Fibroblast of skin of left biceps (primary cell): ENCODE measurements at places on chromosomes 1 and 21.

- DNase-seq = no peak
Measured at GRCh38 chr1:154719586-154720327, 111.8 kb upstream of the ADAR start.

DNA sequence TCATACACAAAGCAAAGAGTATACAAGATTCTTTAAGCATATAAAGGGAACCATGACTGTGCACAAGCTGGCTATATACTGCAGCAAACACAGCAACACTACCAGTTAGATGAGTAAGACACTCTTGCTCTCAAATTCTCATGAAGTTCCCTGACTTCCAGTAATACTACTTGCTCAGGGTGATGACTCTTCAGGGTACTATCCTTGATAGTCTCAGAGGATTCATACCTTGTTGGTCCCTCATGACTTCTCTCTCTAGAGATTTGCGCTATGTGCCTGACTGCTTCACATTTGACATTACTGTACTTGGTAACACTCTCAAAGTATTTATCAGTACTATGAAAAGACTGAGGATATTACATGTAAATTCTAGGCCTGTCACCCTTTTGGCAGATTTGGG is 159.8 kb upstream of the ZRANB2 start:
- DNase-seq = no peak

DNA sequence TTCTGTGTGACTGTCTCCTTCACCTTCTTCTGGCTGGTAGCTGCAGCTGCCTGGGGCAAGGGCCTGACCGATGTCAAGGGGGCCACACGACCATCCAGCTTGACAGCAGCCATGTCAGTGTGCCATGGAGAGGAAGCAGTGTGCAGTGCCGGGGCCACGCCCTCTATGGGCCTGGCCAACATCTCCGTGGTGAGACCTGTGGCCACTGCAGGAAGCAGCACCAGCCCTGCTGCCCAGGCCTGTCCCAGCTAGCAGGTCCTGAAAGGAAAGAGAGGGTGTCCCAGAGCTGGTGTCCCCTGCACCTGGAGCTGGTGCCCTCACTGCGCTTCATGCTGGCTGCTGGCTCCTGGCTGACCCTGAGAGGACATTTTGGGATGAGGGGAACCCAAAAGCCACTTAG is 5.9 kb upstream of the ATXN7L2 start:
- DNase-seq = no peak

DNA sequence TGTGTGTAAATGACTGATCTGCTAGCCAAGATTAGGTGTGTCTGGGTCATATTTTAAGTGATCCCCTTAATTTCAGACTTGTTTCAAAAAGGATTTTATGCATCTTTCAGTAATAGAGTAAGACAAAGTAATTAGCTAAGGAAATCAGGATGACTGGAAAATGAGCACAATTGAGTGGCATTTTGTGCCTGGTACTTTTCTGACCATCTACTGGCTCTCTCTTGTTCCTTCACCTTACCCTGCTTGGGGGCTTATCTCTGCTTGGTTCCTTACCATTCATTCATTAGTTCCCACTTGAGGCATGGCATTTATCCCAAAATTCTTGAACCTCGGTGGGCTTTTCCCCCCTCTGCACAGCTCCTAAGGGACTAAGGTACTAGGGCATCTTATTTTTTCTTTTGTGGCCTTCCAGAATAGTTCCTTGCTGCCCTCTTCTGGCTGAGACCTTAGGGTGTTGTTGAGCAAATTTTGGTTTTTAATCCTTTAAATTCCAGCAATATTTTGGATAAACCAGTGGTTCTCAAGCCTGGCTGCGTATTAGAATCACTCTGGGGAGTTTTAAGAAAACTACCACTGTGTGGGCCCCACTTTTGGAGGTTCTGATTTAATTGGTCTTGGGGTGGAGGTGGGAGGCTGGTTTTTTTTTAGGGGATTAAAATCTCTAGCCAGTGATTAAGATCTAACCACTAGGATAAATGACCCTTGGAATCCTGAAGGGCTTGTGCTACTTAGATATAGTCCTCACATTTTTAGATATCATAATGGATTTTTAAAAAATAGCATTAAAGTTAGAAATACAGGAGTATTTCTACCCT is 50.8 kb downstream of the HS2ST1 start:
- DNase-seq = peak; percentile 9

DNA sequence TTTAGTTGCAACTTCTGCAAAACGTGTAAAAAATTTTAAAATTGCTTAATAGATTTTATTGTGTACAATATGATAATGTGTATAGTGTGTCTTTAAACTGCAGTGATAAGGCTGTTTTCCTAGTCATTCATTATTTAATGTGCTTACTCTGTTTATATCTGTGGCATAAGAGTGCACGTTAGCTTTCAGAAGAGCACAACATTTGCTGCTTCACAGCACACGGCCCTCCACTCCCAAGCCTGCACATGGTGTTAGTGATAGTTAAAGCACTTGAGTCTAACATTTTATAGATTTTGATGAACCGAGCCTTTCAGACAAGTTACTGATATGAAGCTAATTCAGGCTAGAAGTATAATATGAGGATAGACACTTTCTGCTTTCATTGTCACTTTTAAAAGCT is 120.6 kb downstream of the ADGRL2 start:
- DNase-seq = no peak

DNA sequence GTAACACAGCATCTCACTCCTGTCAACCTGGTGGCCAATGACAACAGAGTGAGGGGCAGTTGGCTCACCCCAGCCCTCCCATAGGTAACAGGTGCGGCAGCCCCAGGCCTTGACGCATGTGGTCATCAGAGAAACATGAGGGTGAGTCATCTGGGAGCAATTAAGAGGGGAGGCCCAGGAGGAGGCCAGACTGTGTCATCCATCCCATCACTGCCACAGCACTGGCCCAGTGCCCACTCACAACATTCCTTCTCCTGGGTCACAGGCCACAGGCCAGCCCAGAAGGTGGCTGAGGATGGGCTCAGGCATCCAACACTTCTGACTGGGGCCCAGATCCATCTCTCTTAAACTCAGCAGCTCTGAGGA is 17.1 kb downstream of the TEX35 start:
- DNase-seq = no peak

DNA sequence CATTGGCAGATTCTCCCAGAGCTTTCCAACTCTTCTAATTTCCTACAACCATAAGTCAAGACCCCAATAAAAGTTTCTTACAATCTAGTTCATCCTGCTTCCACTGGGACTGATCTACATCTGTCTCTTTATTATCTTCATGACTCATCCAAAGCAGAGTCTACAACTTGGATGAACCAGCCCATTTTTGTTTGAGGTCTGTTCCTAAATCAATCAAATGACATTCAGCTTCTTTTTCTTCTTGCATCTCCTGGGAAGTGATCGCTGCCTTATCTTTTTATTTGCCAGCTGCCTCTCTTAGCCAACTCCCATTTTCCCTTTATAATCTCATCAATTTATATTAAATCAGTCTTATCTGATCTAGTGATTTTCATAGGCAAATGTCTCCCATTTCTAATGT is 105.6 kb downstream of the ERG start:
- no peak for DNase-seq

DNA sequence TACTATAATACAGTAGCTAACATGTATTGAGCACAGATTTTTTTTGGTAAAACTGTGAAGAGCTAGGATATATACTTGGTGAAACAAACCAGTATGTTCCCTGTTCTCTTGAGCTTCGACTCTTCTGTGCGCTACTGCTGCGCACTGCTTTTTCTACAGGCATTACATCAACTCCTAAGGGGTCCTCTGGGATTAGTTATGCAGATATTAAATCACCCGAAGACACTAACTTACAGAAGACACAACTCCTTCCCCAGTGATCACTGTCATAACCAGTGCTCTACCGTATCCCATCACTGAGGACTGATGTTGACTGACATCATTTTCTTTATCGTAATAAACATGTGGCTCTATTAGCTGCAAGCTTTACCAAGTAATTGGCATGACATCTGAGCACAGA is 24.7 kb downstream of the LGALS8 start:
- no peak for DNase-seq

- DNase-seq = no peak
Measured at GRCh38 chr1:72885017-72885416, 602.7 kb upstream of the NEGR1 start.

DNA sequence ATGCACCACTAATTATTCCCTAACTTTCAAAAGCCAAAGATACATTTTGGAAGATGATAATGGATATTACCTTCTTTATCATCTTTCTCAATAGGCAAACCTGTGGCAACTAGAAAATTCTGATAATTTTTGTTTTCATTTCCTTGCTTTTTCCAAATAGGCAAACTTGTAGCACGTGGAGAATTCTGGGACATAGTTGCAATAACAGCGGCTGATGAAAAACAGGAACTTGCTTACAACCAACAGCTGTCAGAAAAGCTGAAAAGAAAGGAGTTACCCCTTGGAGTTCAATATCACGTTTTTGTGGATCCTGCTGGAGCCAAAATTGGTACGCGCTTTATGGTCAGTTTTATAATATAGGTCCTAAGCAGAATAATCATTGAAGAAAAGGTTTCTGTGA is 1.5 kb downstream of the FPGT start:
- DNase-seq = no peak
